ENCODE measurements at places on chromosomes 6 and 20. TPM values are rescaled to one million over a fixed set of nuclear protein-coding genes. Genes with fewer than 3 reads are reported as not detected.

- DNase-seq: no peak
These were observed 17.2 kb upstream of the DST start for GRCh38 chr6:56659721-56660380.

DNA sequence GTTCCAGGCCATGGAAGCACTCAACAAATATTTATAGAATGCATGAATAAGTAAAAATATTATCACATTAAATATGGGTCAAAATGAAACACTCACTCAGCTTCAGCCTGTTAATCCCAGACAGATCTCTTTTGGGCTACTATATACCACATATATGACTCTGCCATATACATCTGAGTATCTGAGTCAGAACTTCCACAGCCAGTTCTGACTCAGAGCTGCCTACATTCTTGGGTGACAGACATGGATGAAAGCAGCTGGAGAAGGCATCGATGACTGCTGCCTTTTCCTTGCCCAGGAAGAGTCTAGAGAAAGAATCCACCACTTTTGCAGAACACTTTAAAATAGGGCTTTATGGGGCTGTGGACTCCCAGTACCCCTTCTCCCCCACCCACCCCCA, 11.5 kb upstream of the PDYN start:
- no peak for DNase-seq

GRCh38 chr6:25844518-25844917, 12.7 kb upstream of the SLC17A1 start:
- DNase-seq: no peak

GRCh38 chr20:51339721-51340450, 202.6 kb downstream of the NFATC2 start:
- no peak for DNase-seq

The OR12D3 gene
- total RNA-seq: not detected

DNA sequence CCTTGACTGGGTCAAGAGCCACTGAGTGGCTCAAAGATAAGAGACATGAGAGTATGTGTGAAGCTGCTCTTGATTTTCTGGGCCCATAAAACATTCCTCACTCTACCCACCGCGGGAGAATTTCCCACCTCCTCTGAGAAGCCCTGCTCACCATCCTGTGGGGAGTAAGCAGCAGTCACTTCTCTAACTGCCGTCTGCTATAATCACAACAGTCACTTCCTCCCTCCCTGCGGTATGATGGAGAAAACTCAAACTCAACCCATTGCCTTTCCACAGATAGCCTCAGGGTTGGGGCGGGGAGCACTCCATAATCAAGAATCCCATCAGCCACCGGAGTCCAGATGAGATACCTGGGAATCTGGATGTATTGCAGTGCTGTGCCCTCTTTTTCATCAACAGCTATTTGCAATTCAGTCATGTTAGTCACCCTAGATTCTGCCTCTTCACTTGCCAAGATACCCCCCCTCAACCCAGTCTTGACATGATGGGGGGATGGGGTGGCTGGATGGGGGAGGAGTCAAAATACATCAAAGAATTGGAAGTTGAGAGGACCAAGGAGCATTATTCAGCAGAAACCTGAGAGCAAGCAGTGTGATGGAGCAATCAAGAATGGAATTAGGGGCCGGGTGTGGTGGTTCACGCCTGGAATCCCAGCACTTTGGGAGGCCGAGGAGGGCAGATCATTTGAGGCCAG, 5.1 kb downstream of the MOCS1 start:
- no peak for DNase-seq

DNA sequence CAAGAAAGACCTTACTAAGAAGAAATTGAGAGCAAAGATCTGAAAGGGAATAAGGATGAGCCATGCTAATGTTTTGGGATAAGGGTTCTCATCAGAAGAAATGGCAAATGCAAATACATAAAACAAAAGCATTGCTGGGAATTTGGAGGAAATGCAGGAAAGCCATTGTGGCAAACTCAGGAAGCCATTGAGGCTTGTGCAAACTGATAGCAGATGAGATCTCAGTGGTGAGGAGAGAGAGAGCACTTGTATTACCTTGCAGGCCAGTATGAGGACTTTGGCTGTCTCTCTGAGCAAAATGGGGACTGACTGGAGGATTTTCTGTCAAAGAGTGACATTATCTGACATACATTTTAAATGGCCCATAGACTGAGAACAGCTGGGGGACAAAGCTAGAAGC, 103.0 kb downstream of the ADGRB3 start:
- no peak for DNase-seq

GRCh38 chr6:130964808-130965604, 98.0 kb downstream of the EPB41L2 start:
- DNase-seq: no peak

The SOX18 gene
- 5.5 TPM for total RNA-seq

GRCh38 chr6:119736296-119737021, 386.9 kb upstream of the MAN1A1 start:
- DNase-seq: no peak

The ASIP gene
- not detected for total RNA-seq

GRCh38 chr6:89161326-89162046, 15.6 kb downstream of the PM20D2 start:
- DNase-seq: no peak

- DNase-seq: no peak
These were observed 276.5 kb downstream of the CDC5L start for GRCh38 chr6:44663860-44664634.

The C6orf58 gene
- not detected for total RNA-seq

DNA sequence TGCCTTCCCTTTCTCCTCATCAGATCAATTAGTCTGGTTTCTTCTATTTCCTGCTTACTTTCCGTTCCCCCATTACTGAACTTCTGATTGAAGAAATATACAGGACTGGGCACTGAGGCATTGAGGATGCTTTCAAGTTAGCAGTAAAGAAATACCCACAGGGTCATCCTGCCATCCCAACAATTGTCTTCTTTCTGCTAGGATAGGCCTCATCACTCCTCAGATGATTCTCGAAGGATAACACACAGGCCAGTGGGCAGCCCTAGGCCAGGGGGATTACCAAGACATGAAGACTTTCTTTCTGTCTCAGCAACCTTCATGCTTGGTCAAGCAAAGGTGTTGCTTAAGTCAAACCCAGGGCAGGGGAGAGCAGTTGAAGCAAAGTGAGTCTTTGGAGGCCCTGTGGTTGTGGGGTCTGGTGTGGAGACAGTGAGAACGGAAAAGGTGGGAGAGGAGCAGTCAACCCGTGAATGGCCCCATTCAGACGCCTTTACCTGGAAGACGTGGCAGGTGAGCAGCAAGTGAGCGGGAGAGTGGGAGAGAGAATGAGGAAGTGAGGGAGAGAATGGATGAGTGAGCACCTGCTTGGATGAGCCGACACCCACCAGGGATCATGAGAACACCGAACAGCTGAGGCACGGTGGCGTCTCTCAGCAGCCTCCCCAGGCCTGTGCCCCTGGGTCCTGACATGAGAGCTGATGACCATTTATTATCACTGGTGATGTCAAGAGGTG, 462.9 kb downstream of the PREX1 start:
- no peak for DNase-seq

The IYD gene
- total RNA-seq: 12.2 TPM

GRCh38 chr6:3296537-3296936, 37.8 kb downstream of the PSMG4 start:
- peak; percentile 34 for DNase-seq

The LRFN2 gene
- total RNA-seq: not detected

DNA sequence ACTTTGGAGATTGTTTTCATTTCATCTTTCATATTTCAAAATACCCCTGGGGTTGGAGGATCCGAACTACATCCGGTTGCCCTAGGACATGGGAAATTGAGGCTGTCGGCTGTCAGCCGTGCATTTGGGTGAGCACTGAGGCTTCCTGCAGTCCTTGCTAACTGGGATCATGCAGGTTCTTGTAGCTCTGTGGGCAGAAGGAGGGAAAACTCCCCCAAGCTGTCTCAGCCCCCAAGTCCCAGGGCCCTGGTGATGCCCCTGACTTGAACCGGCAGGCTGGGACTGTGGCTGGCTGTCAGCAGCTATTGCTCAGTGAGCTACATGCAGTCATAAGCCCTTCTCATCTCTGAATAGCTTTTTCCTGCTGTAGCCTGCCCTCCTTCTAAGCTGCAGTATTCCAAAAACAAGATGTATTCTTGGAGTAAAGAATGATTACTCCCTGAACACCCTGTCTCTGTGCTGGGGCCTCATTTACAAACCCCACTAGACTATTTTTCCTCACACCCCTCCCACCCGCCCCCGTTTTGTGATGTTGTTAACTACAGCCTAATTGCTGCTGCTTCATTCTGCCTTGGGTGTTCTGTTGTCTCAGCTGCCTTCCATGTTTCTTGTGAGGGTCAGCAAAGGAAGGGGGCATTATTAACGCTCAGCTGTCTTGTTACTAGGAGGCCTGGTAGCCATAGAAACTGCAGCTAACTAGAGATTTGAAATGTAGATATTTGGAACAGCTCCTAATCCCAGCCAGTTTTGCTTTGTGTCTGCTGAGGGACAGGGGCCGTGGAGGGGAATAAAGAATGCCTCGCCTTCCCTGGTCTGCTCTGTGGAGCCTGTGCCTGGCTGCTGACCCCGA, 18.1 kb downstream of the MTRES1 start:
- DNase-seq: no peak

The LY86 gene
- 1.2 TPM for total RNA-seq

The PTK6 gene
- total RNA-seq: 2.3 TPM

DNA sequence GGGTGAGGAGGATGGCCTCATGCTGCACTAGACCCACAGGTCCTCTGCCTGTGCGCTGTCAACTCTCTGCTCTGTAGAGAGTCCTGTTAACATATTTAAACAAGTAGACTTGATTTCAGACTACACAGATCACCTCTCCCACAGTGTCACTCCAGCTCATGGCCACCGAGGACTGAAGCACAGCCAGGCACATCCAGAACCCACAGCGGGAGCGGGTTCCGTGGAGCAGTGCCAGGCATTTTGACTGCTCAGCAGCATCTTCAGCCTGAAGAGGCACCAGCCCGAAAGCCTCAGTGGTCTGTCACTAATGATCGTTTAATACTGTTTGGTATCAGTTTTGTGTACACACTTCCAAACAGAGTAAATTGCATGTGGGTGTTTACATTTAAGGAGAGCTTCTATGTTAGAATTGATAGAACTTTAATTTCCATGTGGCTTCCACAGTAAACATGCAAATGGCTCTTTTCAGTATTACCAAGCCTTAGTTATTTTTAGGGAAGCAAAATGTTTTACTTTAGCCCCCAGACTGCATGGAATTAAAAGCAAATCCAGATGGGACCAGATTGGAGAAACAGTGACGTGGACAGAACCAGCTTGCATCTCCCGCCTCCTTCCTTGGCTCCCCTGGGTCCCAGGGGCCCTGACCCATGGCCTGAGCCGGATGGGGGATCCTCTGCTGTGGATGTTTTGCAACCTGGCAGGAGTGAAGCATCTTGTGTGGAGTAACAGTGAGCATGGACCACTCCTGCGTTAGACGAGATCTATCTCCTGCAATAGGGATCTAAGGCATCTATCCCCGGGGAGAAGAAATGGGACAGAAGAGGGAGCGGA, 196.7 kb upstream of the CDH4 start:
- no peak for DNase-seq

The SLC44A4 gene
- total RNA-seq: not detected

GRCh38 chr6:44268095-44268628, 2.1 kb upstream of the TMEM151B start:
- DNase-seq: no peak

GRCh38 chr6:44030812-44031454, 96.3 kb downstream of the MRPL14 start:
- no peak for DNase-seq

The SNX9 gene
- total RNA-seq: 24.6 TPM

- DNase-seq: no peak
These were observed 94.6 kb downstream of the FAXC start for GRCh38 chr6:99254616-99255550.

The NR2E1 gene
- total RNA-seq: not detected

GRCh38 chr6:139758209-139758611, 383.8 kb upstream of the CITED2 start:
- DNase-seq: no peak

DNA sequence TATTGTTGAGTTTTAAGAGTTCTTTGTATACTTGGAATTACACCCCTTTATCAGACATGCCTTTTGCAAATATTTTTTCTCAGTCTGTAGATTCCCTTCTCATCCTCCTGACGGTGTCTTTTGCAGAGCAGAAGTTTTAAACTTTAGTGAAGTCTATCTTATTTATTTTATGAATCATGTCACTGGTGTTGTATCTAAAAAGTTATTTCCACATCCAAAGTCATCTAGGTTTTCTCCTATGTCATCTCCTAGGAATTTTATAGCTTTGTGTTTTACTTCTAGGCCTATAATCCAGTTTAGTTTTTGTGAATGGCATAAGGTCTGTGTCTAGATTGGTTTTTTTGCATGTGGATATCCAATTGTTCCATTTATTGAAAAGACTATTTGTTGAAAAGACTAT, 271.3 kb downstream of the KIF16B start:
- no peak for DNase-seq

The C6orf89 gene
- 33.3 TPM for total RNA-seq

The SIRPG gene
- not detected for total RNA-seq

The SDHAF4 gene
- 2.9 TPM for total RNA-seq

DNA sequence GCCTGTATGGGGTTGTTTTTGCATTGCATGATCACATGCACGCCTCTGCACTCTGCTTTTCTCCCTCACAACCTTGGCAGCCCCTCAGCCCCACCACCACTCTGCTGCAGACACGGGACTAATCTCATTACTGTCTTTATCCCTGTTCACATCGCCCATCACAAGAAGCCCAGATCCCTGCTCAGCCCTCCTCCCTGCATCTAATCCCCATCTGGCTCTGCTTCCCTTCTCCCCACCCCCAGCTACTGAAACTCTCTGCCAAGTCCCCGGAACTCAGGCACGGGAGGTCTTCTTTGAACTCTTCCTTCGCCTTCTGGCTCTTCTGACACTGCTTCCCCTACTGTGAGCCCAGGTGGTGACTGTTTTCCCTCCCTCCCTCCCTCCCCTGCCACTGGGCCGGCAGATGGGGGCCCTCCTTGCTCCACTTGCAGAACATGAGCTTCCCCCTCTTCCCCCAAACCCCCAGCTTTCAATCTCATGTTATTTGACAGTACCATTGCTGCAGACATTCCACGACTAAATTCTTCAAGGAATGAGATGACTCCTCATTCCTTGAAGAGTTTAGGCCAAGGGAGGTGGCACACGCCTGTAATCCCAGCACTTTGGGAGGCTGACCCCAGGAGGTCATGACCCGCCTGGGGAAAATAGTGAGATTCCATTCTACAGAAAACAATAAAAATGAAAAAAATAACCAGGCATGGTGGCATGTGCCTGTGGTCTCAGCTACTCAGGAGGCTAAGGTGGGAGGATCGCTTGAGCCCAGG, 21.9 kb upstream of the TULP1 start:
- DNase-seq: no peak

DNA sequence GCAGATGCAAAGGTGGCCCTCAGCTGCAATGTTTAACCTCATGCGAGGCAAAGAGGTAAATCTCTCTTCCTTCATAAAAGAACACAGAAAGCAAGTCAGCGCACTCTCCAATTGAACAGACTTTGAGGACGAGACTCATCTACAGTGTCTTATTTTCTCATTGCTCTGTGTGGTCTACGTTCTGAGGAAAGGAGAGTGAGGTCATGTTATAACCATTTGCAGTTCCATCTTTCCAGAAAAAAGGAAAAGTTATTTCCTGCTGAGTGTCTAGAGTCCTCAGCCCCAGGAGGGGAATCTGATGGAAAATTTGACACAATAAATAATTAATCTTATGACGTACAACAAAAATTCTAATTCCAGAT, 35.6 kb upstream of the THBS2 start:
- no peak for DNase-seq
